Stimulated activated CD8-positive, alpha-beta memory T cell treated with anti-CD3 and anti-CD28 coated beads, Interleukin-15, amount 100 ng/mL, for 48 hours (primary cell): ENCODE measurements at places on chromosomes 5 and 9.

- DNase-seq, result no peak
These were observed 44.2 kb upstream of the NKX2-5 start for GRCh38 chr5:173279166-173279565.

GRCh38 chr9:106889061-106889590 is 26.2 kb downstream of the ZNF462 start:
- no peak for DNase-seq

- DNase-seq, result no peak
These were observed 273.2 kb upstream of the MPDZ start for GRCh38 chr9:13552606-13553215.

GRCh38 chr9:13962006-13962405 is 351.9 kb downstream of the NFIB start:
- no peak for DNase-seq

GRCh38 chr9:137676998-137677397 is 58.2 kb downstream of the EHMT1 start:
- no peak for DNase-seq

DNA sequence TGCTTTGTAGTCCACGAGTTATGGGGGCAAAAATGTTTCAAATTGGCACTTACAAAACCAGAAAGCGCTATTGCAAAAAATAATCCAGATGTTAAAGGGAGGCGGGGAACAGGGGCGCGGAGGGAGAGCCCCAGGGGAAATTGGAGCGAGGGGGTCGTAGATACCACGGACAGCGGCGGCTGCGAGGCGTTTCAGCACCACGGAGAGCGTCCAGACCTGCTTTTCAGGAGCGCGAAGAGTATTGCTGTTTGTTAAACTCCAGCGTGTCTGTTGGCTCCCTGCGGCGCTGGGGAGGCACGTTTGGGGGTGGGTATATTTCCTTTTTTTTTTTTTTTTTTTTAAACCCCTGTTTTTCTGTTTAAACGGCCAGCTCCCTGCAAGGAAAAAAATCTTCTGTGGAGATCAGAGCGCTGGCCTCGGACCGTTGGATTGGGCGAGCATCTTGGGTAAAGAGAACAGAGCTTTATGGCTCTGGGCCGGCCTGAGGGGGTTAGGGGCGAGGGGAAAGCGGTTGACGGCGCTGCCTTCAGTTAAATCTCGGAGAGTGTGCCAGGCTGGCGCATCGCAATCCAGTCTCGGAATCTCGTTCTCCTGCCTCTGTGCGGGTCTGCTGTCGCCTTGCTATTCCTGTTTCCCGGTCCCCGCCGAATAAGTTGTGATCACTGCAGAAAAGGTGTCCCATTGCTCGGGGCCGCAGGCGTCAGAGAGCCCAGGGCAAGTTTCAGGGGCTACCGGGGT is at the start of gene GLRA1:
Gene GLRA1, minus strand, starts transcription at position 288 of the 738 bp plus-strand sequence. CDS start 302 bp downstream, outside the sequence.
- DNase-seq, result no peak

DNA sequence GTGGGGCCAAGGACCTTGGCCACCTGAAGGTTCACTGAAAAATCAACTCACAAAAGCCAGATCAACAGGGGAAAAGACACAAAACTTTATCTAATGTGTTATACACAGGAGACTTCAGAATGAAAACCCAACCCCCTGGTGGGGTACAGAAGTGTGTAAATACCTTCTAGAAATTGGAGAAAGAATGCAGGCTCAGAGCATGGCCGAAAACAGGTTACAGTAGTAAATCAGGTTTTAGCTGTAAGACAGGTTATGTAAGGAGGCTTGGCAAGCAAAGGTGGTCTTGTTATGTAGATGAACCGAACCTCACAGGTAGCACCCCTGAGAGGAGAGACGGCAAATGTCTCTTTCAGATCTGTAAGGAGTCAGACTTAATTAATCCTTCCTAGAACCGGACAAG is 10.0 kb downstream of the CEMIP2 start:
- DNase-seq, result no peak

- no peak for DNase-seq
These were observed 65.9 kb upstream of the EFNA5 start for GRCh38 chr5:107736638-107737037.

- no peak for DNase-seq
These were observed 176.6 kb upstream of the TBCA start for GRCh38 chr5:77952636-77953212.

- DNase-seq, result no peak
These were observed 271.0 kb downstream of the PRR16 start for GRCh38 chr5:120735076-120735475.

DNA sequence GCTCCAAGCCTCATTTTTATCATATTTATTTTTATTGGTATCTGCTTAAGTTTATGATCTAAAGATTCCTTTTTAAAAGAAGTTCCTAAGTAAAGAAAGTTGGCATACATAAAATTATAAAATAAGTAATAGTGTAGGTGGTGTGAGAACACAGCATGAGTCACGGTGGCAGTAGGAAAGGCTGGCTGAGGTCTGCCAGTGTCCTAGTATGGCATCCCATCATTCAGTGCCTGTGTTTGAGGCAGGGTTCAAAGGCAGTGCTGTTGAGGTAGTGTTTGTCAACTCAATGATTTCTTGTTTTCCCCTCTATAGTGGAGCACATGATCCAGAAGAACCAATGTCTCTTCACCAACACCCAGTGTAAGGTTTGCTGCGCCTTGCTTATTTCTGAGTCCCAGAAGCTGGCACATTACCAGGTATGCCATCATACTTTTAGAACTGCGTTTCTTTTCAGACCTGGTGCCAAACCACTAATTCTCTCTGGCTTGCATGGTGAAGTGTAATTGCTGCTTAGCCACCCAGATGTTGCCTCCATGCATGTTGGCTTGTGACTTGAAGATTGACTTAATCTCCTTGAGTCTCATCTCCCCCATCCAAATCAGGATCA is 18.4 kb downstream of the ZNF346 start:
- DNase-seq, result no peak

DNA sequence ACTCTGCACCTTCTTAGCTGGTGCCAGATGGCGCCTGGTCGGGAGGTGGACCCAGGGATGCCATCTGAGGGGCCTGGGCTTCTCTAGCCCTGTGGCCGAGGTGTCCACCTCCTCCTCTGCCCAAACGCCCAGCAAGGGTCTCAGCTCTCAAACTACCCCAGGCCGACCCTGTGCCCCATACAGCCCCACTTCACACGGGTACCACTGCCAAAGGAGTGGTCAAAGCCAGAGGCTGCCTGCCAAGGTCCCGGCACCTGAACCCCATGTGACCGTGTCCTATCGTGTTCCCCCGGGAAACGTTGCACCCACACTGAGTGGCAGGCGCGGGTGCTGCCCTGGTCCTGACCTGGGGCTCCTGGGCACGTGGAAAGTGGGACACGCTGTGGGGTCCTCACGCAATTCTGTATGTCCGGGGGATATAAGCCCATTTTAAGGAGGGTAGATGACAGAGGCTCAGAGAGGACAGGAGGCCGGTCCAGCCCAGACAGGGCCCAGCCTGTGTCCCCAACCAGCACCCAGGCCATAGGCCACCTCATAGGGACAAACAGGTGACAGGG is 1.9 kb downstream of the ENTPD8 start:
- no peak for DNase-seq
